ENCODE measurements at places on chromosomes 6 and 20.

DNA sequence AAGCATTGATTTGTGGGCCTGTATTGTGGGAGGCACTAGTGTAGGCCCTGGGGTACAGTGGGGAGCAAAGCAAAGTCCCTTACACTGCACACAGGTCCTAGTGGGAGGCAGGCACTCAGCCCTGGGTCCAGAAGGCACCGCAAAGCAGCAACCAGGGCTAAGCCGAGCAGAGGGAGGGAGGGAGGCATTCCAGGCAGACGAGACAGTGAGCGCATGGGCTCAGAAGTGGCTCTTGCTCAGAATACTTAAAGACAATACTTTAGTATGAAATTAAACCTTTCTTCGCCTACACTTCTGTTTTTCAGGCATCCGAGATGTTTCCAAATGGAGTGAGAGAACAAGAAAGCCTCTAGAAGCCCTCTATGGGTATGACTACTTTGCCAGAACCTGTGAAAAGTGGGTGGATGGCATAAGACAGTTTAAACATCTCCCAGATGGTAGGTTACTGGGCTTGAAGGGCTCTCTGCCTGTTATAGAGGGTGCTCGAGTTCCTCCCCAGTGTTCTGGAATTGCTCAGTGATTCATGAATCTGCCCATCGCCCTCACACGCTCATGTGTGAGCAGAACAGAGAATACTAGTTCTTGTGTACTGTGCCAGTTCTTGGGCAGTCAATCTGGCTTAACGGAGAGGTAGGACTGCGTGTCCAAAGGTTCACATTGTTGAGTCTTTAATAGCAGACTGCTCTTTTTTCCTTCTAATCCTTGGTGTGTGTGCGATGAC lies 18.7 kb downstream of the BPHL start:
- no peak for DNase-seq

GRCh38 chr6:166417285-166417691 lies 34.5 kb upstream of the MPC1 start:
- DNase-seq, result peak; percentile 40

DNA sequence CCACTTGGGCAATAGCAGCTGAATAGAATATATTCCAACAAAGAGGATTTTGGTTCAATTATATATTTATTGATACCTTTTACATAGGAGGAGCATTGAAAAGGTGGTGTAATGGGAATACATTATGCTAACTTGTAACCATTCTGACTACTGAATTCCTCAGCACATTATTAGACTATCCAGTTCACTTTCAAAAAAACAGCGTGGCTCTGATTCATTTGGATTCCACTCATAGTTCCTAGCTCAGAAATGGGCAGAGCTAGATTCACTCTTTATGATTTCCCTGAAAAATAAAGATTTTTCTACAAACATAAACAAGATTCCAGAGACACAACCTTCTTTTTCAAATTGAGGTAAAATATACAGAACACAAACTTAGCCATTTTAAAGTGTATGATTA lies 9.2 kb upstream of the TRERF1 start:
- no peak for DNase-seq

DNA sequence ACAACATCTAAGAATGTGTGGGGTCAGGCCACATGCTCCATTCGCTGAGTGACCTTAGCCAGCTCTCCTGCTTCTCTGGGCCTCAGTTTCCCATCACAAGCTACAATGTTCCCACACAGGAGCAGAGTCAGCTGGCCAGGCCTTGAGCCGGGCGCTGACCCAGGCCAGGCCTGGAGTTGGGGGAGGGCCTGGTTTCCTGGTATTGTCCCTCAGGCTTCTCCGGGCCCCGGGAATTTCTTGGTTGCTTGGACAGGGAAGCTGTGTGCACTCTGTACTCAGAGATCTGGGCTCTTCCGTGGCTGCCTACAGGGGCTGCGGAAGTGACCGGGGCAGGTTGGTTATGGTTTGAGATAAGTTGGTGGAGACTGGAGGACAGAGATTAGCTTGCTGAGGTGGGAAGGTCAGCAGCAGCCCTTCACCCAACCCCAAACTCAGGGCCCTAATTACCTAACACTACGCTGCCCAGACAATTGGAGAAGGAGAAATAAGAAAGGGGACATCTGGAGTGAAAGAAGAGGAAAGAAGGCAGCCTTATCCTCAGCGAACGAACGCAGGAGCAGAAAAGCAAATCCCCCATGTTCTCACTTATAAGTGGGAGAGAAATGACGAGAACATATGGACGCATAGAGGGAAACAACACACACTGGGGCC lies 6.2 kb downstream of the TGM2 start:
- DNase-seq, result no peak

GRCh38 chr6:161837449-161837735 lies 563.5 kb upstream of the AGPAT4 start:
- no peak for DNase-seq

GRCh38 chr20:1975291-1975690 lies 18.6 kb downstream of the PDYN start:
- no peak for DNase-seq

DNA sequence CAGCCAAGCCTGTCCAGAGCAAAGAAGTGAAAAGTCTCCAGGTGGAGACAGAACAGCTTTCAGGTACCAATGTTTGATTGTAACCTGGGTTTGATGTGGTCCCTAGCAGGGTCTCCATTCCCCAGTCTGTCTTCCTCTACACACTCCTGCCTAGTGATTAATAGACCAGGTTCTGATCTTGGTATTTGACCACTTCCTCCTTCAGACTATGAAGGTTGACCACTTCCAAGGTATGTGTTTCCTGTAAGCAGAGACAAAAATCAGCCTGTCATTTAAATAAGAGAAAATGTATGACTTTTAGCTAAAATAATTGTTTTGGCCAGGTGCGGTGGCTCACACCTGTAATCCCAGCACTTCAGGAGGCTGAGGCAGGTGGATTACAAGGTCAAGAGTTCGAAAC lies 41.8 kb upstream of the TOP1 start:
- DNase-seq, result no peak

GRCh38 chr20:56348746-56349145 lies 10.0 kb upstream of the FAM210B start:
- no peak for DNase-seq

- DNase-seq, result no peak
Observed at GRCh38 chr20:8153281-8153908, 21.3 kb downstream of the PLCB1 start.

DNA sequence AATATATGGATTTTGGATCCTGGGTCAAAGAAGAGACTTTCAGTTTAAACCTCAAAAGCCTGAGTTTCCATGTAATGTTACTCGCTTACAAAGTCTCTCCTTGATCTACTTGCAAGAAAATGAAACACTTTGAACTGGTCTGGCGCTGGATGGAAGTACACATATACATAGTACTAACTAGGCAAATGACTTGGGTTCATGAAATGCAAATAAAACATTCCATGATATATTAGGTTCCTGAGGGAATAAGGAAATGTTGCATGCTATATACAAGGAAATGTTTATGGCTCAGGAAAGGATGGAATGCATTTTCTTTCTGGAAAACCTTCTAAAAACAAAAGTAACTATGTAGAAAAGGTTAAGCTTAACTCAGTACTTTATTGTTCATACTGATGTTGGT lies 11.4 kb upstream of the TXLNB start:
- DNase-seq, result no peak

DNA sequence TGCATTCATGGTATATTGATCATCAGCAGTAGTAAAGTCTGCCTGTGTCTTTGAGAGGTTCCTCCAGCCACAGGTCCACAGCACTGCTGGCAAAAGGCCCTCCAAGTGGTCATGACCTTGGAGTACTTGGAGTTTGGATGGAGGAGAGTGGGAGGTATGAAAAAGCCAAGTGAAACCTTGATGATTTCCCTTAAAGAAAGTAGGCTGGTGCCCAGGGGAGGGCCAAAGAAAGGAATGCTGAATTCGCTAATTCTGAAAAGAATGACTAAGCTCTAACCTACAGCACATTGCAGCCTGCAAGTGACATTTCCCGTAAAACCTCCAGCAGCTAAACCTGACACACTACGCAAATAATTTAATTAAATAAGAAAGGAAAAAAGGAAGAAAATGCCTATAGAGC lies 223.4 kb upstream of the TAB2 start:
- DNase-seq, result no peak

GRCh38 chr20:40591536-40591935 lies 97.5 kb downstream of the MAFB start:
- no peak for DNase-seq

DNA sequence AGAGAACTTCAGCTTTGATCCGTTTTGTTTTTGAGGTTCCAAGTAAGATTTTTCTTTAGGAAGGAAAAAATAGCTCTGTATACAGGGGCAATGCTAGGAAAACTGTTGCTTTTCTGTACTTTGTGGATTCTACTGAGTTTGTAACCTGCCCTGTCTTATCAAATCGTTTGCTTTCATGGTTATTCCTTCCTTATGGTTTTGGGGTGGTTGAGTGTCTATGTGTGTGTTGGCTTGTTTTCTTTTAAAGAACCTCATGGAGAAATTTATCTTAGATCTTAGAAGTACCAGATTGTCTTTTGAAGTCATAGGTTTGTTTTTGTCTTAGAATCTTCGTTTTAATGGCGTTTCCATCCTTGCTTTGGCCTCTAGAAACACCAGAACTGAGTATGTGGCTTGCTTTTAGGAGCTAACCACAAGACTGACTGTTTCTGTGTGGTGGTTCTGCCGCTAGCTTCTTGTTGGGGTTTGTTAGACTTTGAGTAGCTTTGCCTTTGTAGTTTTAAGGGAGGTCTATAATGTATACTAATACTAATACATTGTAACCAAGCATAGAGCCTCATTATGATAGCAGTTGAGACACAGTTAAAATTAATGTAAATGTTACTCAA lies 86.8 kb downstream of the RPP40 start:
- no peak for DNase-seq

GRCh38 chr20:46637020-46637419 lies 14.2 kb downstream of the SLC13A3 start:
- DNase-seq, result no peak

GRCh38 chr20:54345301-54345724 lies 130.1 kb upstream of the DOK5 start:
- DNase-seq, result no peak

DNA sequence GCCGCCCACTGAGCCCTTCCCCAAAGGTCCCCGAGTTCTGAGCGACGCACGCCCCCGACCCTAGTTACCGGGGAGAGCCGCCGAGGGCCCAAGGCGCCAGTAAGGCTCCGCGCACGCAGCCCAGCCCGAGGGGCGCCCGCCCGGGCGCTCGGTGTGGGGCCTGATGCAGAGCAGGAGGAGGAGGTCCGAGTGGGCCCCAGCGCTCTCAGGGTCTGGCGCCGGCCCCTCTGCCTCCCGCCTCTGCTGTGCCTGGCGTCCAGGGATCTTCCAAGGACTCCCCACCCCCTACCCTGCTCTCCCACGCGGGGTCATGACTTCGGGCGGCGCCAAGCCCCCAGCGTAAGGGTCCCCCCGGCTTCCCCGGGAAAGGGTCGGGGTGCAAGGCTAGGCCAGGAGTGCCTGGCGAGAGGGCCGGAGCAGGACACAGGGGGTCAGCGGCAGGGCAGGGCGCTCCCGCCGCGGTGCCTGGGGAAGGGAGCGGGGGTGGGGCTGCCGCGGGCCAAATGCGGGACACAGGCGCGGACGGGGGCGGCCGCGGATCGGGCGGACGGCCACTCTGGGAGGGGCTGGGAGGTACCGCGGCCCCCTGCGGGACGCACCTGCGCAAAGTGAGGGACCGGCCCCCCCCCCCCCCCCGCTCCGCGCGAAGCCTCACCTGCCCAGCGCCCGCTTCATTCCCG lies 637 bp downstream of the ABHD12 start:
- DNase-seq, result no peak

- no peak for DNase-seq
Observed at GRCh38 chr6:139568151-139568955, 193.9 kb upstream of the CITED2 start.

- no peak for DNase-seq
Observed at GRCh38 chr6:159988983-159989454, 20.1 kb downstream of the IGF2R start.

DNA sequence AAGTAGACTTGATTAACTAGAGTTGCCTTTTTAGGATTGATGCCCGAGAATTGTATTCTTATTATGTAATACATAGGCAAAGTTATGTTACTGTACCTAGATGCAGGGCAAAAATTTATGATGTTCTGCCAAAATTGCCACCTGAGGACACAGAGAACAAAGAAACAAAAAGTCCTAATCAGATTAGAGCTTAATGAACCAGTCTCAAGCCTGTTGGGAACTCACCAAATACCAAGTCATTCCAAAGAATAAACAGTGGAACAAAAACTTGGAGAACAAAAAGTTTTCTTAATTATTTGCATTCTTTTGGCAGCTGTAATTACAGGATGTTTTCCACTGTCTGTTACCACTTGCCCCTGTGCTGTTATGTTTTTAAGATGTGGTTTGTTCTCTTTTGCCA lies 154.7 kb upstream of the SGK1 start:
- no peak for DNase-seq

DNA sequence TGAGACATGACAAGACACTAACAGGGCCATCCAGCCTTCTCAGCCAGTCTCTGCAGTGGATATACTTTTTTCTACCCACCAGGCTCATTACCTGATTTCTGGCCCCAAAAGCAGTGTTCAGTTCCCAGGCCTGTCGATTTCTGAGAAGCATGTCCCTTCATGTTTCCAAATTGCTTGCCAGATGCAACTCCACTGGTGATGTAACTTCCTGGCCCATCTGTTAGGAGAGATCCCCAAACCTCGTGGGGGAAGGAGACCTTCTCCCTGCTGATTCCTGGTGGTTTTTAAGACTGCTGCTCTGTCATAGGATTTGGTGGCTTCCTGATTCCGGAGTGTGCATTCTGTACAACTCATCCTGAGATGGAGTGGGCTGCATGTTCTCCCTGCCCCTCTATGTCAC lies 31.6 kb upstream of the MRPS10 start:
- DNase-seq, result no peak

GRCh38 chr6:28978133-28978491 lies 27.0 kb downstream of the ZNF311 start:
- DNase-seq, result no peak

DNA sequence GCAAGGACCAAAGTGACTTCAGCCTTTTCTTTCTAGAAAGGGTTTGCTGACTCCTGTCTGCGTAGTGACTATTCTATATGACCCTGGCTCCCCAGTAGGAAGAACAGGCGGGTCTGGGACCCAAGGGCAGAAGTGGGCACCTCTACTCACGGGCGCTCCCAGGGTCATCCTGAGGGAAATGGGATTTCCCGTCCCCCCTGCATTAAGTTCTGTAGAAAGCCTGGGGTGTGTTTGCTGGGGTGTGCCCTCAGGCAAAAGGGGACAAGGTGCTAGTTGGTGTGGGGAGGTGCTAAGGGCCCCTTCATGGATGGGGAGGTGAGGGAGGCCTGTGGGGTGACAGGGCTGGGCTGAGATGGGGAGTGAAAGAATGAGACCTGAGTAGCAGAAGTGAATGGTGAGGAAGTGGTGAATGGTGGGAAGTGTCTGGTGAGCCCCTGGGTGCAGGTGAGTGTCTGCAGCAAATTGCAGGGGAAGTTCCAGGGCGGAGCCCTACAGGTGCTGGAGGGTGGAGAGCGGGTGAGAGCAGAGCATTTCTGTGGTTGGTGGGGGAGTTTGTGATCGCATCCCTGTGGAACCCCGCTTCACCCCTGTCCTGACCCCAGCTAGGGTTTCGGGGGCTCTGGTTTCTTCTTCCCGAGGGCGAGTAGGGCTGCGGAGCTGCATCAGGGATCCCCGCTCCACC lies 21.1 kb downstream of the RAET1L start:
- no peak for DNase-seq
